EL (cell line): ENCODE measurements at places on chromosomes 13 and 19.

- DNase-seq = no peak
Observed at GRCh38 chr13:54845351-54845965, 1816.8 kb downstream of the OLFM4 start.

DNA sequence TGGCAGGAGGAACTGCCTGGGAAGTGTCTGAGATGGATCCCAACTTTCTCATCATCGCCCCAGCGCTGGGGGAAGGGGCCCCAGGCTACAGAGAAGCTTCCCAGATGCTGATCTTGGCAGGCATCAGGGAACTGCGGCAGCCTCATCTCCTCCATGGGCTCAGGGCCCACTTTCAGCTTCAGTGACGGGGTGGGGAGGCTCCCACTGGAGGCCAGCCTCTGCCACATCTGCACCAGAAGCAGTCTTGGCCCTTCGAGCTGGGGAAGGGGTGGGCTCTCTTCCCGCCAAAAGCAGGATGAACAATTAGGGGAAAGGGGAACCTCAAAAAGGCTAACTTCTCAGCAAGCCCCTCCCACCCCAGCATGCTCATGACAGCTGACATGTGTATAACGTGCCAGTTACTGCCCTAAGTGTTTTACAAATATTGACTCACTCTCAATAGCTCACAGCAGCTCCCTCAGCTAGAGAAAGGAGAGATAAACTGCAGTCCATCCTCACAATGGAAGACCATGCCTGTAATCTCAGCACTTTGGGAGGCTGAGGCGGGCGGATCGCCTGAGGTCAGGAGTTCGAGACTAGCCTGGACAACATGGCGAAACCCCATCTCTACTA, 7.1 kb upstream of the S1PR2 start:
- peak; percentile 31 for DNase-seq

DNA sequence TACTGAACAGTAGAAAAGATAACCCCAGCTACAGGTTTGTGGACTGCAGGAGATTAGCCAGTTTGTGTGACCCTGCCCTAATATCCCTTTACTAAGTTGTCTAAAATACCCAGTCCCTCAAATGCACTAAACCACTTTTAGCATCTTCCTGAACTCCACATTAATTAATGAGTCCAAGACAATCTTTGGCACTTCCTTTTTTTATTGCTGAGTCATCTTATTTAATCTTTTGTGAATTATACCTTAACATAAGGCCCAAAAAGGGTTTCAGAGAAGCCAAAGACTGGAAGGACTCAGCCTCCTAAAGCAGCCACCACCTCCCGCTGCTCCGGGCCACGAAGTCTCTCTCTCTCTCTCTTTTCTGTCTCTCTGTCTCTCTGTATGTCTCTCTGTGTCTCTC, 48.8 kb upstream of the PDCD5 start:
- DNase-seq = no peak

GRCh38 chr19:9065457-9066014, 21.3 kb upstream of the OR1M1 start:
- no peak for DNase-seq

- DNase-seq = peak; percentile 13
Observed at GRCh38 chr13:78182813-78183212, 264.2 kb upstream of the EDNRB start.

DNA sequence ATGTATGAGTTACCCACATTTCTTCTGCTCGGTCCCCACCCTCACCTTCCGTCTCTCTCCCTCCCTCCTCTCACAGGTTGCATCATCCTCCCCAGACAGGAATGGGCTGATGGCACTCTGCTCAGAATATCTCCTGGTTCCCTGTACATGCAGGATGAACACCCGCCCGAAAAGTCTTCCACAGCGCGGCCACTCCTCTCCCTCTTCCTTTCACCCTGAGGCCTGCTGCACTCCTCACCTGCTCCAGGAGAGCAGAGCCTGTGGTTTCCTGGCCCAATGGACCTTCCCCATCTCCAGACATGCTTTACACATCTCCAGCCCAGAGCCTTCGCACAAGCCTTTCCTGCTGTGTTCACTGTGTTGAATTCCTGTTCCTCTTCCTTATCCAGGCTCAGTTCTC, 40.9 kb downstream of the GSX1 start:
- DNase-seq = no peak

DNA sequence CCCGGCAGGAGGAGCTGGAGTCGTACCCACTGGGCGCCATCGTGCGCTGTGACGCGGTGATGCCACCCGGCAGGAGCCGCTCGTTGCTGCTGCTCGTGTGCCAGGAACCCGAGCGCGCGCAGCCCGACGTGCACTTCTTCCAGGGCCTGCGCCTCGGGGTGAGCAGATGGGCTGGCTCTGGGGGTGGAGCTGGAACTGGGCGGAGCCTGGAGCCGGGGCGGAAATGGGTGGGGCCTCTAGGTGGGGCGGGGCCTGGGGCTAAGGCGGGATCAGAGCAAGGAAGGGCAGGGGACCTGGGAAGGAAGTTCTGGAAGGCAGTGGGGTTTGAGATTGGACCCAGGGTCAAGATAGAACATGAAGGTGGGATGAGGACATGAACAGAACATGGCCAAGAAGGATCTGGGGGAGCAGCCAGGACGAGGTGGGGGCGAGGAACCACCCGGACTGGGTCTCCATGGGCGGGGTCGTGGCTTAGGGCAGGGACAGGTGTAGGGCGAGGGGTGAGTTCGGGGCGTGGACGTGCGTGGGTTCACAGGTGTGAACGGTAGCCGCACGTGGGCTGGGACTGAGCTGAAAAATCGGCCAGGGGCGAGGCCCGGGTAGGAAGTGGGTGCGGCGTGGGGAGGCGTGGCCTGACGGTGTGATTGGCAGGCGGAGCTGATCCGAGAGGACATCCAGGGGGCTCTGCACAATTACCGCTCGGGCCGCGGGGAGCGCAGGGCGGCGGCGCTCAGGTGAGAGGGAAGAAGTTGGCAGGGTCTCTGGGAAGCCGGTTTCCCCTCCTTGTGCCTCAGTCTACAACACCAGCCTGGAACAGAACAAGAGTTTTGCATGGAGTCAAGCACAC, 4.7 kb downstream of the EPS8L1 start:
- peak; percentile 79 for DNase-seq

DNA sequence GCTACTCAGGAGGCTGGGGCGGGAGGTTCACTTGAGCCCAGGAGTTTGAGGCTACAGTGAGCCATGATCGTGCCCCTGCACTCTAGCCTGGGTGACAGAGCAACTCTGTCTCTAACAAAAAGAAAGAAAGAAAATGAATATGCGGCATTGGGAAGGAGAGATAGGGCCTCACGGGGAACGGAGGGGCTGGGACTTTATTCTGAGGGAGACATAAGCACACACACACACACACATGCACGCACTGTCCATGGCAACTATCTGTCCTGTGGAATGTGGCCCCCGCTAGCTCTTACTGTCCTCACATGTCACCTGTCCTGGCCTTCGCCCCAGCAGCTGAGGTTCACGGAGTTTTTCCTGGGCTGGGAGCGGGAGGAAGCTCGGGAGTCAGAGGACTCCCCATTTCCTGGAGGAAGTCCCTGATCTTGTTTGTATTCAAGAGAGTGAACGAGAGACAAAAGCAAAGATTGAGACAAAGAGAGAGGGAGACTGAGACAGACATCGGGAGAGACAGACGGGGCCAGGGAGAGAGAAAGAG, 654 bp downstream of the STAP2 start:
- DNase-seq = peak; percentile 27

- DNase-seq = no peak
Observed at GRCh38 chr19:34282611-34283519, 28.5 kb downstream of the GARRE1 start.

DNA sequence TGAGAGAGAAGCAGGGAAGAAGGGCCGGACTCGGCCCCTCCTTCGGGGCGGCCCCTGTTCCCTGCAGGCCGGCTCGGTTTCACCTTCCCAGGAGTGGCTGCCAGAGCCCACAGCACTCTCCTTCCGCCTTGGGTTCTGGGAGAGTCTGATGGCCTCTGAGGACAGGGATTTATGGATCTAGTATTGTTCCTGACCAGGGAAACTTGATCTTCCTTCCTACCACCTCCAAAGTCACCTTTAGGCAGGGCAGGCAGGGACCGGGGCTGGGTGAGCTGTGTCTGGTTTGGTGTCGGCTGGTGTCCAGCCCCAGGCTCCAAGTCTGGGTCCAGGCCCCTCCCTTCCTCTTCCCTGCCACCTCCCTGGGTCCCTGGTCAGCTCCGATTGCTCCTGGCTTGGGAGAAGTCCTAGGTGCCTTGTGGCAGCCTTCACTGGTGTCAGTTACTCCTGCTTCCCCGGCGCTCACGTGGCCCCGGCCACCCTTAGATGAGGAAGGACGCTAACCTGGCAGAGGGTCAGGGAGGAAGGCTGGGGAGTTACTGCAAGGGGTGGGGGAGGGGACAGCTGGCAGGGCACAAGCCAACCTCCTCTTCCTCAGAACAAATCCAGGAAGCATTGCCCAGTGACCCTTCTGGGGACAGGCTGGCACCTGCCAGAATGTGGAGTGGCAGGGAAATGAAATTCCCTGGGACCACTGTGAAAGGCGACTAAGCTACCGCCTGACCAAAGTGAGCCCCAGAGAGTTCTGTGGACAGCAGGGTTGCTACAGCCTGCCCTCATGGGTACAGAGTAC, 18.8 kb downstream of the RFX1 start:
- DNase-seq = no peak

DNA sequence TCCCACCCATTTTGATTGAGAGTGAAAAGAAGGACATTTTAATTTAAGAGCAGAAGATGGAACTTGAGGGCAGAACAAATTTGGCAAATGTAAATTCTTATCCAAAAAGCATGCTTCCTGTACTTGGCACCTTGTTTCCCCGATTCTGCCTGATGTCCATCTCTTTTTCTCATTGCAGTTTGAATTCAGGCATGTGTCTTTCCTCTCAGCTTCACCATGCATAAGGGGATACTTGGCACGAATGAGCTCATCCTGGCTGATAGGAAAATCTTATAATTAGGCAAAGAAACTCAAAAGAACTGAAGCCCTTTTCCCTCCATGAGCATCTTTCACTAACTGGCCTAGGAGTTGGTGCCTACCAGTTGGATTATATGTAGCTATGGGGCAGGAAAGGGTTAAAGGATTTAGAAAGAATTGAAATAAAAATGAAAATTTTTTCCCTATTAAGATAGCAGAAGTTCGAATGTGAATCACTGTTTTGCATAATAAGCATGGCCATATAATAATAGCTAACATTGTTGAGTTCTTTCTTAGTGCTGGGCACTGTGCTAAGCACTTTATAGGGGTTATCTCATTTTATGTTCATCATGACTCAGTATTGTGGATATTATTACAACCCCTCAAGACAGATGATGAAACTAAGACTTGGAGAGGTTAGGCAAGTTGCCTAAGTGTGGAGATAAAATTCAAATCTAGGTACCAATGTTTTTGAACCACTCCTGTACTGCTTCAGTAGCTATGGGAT, 386.6 kb downstream of the KCNRG start:
- peak; percentile 73 for DNase-seq

DNA sequence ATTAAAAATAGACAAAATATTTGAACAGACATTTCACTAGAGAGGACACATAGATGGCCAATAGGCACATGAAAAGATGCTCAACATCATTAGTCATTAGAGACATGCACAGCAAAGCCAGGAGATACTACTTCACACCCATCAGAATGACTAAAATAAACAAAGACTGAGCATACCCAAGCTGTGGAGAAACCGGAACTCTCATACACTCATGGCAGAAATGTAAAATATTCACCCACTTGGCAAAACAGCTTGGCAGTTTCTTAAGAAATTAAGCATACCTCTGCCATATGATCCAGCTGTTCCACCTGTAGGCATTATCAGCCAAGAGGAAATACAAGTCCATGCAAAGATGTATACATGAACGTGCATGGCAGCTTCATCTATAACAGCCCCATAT, 213.4 kb downstream of the TSHZ3 start:
- peak; percentile 76 for DNase-seq

DNA sequence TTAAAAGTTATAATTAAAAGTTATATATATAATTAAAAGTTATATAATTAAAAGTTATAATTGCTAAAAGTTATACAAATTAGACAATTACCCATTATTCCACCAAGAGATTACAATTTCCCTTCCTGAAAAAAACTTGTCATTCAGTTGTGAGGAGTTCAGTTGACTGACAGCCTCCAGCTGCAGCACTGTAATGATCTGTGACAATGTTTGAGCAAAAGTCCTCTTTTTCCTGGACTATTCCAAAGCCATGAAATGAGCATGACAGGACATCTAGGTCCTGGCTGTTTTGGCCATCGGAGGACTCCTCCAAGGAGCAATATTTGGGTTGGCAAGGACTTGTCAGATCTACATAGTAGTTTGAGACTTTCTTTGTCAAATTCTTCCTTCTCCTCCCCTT, 258.7 kb upstream of the EDNRB start:
- DNase-seq = no peak

DNA sequence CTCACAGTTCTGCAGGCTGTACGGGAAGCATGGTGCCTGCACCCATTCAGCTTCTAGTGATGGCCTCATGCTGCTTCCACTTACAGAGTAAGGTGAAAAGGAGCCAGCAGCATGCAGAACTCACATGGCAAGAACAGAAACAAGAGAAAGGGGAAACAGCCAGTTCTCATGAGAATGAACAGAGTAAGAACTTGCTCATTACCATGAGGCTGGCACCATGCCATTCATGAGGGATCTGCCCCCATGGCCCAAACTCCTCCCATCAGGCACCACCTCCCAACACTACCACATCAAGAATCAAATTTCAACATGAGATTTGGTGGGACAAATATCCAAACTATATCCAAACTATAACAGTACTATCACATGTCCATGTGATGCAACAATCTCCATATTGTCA, 72.1 kb downstream of the KATNAL1 start:
- DNase-seq = no peak

GRCh38 chr13:59208405-59209195, 955.1 kb downstream of the DIAPH3 start:
- no peak for DNase-seq

DNA sequence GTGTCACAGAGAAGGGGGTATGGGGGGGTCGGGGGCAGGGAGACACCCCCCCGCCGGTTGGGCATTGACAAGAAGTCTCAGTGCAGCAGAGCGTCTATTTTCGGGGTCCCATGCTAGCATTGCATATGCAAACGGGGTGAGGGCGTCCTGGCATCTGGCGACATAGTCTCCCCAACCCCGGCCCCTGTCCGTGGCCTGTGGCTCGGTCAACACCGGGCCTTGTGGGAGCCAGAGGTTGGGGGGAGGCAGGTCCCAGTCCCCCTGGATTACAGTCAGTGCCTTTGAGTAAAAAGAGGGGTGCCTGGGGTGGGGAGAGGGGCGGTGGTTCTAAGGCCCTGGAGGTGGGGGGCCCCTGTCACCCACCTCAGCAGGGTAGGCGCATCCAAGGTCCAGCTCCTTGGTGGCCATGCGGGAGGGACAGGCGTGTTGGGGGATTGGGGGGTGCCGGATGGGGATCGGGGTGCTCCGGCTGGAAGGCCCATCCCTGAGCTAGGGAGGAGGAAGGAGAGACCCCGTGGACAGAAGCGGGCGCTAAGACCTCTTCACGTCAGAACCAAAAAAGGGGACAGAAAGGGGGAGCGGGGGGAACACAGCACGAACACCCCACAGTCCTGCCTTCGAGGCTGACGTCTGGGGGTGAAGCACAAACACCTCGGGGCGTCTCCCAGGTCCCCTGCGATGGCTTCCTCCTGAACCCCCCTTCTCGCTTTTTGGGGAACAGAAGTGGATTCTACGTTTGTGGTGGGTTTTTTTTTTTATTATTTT, 20.9 kb downstream of the ZBTB7A start:
- DNase-seq = no peak
